ENCODE measurements at places on chromosomes 2 and 18.

DNA sequence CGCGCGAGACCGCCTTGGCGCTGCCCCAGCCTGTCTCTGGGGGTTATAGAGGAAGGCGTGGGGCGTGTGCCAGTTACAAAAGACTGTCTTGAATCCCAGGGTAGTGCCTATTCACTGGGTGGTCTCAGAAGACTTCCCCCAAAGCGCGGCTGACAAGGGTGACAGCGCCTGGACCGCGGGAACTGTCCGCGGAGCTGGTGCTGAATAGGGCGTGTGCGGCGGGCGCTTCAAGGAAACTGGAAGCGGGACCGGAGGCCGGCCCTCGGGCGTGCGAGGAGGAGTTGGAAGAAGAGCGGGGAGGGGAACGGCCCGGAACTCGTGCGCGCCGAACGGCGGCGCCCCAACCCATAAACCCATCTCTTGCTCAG is 2.3 kb downstream of the EGR4 start:
- peak; percentile 36 for DNase-seq

DNA sequence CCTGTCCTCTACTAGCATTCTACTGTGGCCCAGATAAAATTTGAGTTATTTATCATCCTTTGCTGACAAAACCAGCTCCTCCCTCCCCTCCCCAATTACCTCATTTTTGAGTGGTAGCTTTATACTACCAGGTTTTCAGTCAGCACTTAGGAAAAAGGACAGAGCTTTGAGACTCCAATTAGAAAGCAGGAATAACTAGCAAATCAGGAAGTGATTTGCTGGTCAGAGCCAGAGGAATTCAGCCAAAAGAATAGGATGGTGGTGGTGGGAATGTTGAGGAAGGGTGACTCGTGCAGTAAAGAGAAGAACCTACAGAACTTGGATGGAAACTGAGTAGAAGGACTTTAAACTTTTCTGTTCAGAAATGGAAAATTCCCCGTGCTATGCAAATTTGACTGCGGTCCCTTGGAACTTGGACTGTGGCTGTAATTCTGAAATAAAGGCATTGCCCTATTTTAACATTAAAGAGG is 3.7 kb downstream of the MYL12B start:
- no peak for DNase-seq

- no peak for DNase-seq
Observed at GRCh38 chr18:306608-307255, 38.9 kb upstream of the THOC1 start.

GRCh38 chr2:64792995-64793639 is 139.4 kb upstream of the SERTAD2 start:
- no peak for DNase-seq

DNA sequence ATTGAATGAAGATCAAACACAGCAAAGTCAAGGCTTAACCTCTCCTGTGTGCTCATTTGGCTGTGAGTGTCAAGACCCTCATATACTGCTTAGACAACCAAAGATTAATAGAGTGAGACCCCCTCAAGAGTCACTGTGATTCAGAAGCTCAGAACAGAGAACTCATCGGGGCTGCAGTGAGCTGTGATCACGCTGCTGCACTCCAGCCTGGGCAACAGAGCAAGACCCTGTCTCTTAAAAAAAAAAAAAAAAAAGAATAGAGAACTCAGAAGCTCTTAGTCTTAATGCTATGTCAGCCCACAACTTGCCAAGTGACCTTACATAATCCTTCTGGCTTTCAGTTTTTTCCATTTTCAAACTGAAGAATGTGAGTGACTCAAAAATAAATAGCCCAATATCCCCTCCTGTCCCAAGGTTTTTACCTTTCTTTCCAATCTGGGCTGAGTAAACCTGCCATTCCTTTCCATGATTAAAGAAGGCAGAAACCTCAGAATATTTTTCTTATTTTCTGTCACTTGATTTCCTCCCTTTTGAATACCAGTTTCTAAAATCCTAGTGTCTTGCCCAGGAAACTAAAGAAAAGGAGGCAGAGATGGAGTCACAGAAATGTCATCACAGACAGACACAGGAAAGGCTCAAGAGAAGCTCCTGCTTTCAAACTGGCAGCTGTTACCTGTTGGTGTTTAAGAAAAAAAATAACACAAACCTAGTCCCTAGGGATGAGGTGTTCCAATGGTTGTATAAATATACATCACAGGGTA is 102.4 kb downstream of the CACNB4 start:
- DNase-seq = no peak

DNA sequence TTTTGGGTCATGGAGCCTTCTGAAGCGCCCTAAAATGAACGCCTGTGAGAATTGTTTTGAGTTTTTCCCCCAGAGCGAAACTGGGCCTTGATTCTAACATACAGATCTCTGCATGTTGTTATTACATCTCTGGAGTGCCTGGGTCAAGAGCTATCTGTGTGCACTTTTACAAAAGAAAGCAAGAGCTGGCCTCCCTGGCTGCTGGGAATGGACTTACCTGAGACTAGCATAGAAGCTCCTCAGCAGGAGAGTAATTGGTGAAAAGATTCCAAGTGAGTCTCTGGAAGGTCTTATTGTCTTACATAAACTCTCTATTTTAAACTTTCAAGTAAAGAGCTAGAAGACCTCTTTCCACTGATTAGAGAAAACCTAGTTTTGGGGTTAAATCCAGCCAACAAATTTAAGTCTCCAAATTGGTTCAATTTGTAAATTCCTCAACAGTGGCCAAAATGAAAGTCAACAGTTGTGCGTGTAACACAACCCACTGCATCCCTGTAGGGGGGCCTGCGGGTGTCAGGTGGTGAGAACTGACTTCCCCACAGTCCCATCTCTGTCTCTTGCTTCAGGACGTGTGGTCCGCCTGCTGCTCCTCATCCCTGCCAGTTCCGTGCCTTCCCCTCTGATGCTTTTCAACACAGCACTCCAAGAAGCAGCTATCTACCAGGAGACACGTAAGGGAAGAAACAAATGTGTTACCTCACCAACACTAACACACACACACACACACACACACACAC is 206.1 kb downstream of the SH3BP4 start:
- DNase-seq = no peak

DNA sequence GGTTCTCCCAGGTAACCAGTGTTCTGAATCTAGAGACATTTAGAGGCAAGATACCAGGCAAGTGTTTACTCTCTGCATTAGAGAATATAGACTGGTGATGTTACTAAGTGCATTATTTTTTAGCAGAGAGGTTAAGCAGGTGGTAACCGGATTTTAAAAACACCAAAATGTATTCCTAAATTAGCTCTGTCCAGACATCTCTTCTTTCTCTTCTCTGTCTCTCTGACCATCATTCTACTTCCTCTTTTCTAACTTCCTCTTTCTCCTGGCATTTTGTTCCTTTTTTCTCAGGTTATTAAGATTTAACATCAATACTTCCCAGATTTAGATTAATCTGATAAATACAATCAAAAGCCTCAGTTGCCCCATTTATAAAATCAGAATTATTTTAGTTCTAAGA is 31.7 kb upstream of the DYNC1I2 start:
- DNase-seq = no peak

- no peak for DNase-seq
Observed at GRCh38 chr2:9524291-9524690, 31.3 kb downstream of the ADAM17 start.

GRCh38 chr18:49853436-49853835 is 40.1 kb upstream of the ACAA2 start:
- DNase-seq = no peak

- no peak for DNase-seq
Observed at GRCh38 chr18:23301972-23302371, 151.1 kb upstream of the RIOK3 start.

DNA sequence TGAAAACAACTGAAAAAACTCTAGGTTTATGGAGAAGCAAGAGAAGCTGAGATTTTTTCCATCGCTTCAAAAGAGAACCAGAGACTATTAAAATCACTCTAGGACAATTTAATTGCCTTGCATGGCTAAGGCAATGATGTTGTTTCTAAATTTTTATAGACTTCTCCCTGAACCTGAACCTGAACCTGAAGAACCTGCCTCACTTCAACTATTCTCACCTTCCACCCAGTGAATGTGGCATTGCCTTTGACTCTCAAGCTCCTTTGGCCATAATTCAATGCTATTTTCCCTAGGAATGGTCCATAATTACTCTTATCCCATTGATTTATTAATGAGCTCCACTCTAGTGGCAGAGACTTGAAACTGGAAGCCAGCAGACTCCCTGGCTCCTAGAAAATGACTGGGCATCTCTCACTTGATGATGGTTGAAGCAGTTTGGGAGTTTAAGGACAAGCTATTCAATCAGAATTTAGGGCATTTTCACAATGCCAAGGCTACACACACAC is 303.8 kb upstream of the UBE2E3 start:
- DNase-seq = no peak

GRCh38 chr2:60058781-60059180 is 494.7 kb downstream of the BCL11A start:
- no peak for DNase-seq

GRCh38 chr2:105821428-105822125 is 76.9 kb downstream of the NCK2 start:
- DNase-seq = no peak
